ENCODE measurements at places on chromosomes 12 and 14.

- DNase-seq: peak; percentile 76
These were observed 261 bp upstream of the RNU7-1 start for GRCh38 chr12:6943389-6943721.

GRCh38 chr14:100155049-100155621 is 4.3 kb downstream of the DEGS2 start:
- DNase-seq: no peak

GRCh38 chr12:54411391-54412241 is 7.5 kb downstream of the ITGA5 start:
- DNase-seq: peak; percentile 51

DNA sequence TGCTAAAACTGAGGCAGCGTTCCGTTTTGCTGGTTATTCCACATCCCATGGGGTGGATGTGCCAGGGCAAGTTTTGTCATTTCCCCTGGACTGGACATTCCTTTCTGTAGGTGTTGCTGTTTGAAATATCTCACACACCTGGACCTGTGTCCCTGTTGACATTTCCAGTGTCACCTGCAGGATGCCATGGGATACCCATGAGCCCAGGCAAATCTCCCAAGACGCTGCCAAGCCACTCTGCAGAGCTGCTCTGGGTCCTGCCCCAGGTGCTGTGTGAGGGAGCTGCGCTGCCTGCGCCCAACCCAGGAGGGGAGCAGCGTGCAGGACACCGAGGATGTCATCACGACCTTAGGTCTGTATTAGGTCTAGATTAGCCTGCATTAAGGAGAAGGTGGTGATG is 5.2 kb upstream of the PACS2 start:
- DNase-seq: no peak

GRCh38 chr12:30932881-30933280 is 6.3 kb downstream of the TSPAN11 start:
- DNase-seq: no peak

DNA sequence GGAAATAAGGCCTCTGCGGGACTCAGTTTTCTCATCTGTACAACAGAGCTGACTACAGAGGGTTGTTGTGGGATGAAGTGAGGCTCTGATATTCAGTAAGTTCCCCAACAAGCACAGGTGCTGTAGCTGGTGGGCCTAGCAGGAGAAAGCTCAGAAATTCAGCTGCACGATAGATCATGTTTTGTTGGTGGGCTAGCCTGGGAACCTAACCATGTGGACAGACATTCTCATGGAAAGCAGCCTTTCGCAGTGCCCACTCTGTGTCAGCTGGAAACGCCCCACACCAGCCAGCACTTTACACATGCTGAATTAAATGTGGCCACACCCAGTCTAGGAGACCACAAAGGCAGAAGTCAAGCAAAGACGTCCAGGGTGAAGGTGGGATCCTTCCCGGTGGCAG is 16.1 kb downstream of the PITPNM2 start:
- no peak for DNase-seq

DNA sequence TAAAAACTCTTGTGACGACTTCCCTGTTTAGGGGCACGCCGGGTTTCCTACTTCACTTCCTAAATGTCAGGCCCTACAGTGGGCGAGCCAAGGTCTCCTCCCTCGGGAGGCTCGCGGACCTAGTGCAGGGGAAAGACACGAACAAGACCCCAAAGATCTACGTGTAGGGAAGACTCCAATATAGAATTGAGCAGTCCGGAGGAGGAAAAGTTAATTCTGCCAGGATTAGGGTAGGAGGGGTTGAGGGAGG is 564 bp downstream of the ATXN3 start:
- no peak for DNase-seq

- no peak for DNase-seq
These were observed 11.9 kb upstream of the CCND2 start for GRCh38 chr12:4261655-4262054.

GRCh38 chr14:70698288-70698687 is 56.6 kb downstream of the TTC9 start:
- DNase-seq: no peak

- DNase-seq: no peak
These were observed 6.1 kb downstream of the C12orf76 start for GRCh38 chr12:110042264-110042663.

GRCh38 chr14:55957950-55958349 is 160.3 kb upstream of the PELI2 start:
- no peak for DNase-seq

DNA sequence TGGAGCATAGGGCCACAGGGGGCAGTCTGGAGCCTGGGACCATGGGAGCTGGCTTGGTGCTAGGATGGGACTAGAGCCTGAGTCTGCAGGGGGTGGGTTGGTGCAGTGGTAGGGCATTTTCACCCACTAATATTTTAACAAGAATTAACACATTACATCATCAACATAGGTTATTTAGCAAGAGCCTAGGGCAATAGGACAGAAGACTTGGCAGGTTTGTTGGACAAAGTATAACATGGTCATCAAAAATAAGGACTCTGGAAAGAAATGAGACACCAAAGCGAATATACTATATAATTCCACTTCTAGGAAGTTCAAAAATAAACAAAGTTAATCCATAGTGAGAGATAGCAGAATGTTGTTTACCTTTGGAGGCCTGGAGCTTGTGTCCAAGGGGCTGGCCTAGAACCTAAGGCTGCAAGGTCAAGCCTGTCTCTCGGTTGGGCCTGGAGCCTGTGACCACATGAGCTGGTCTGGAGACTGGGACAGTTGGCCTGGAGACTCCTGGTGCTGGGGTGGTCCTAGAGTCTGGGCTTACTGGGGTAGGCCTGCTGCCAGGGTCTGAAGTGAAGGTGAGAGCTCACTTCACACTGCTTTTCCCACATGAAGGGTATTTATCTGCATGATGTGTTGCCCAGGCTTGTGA is 28.1 kb upstream of the CNOT2 start:
- DNase-seq: no peak

DNA sequence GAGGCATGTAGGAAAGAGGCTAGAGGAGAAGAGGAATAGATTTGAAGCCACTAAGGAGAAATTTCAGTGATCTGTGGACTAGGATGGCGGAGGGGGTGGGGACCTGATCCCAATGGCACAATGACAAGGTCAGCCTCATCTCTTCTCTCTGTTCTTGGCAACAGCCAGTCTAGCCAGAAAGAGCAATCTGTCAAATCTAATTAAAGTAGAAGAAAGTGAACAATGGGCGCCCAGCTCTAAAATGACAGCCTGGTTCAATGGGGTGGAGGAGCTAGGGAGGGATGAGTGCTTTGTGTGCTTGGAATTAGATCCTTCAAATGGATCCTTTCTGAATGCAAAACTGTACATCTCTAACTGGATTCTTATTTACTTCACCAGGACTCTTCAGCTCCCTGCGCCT is 37.2 kb upstream of the TUBA1C start:
- no peak for DNase-seq

DNA sequence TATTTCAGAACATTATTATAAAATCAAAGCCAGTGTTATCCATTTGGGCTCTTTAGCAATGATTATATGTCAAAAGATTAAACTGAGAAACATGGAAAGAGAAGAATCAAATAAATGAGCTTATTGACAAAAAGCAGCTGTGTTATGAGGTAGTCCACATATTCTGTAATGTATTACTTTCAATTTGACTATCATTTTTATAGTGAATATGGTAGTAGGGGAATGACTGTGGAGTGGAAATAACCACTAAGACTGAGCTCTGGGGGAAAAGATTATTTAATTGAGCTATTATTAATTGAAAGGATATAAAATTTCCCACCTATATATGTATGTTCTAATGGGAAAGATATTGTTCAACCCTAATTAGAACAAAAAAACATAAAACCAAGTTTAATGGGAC is 381.3 kb downstream of the TMTC2 start:
- no peak for DNase-seq

- DNase-seq: no peak
These were observed 18.5 kb downstream of the PPP2R5E start for GRCh38 chr14:63524537-63525155.

GRCh38 chr12:112170376-112170775 is 45.0 kb downstream of the TRAFD1 start:
- no peak for DNase-seq

DNA sequence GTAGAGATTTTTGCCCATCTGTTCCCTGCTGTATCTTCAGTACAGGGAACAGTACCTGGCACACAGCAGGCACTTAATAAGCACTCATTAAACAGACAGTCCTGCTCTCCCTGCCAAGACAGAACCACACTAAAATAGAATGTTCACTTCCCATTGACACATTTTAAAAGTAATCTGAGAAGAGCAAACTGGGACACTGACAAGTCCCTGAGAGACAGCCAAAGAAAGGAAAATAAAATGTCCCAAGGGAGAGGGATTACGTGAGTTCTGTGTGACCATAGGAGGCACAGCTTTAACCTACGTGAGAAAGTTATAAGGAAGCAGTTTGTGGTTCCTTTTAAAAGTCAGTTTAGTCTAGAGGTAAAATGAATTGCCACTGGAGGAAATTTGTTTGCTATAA is 43.9 kb upstream of the SYCP3 start:
- DNase-seq: no peak

DNA sequence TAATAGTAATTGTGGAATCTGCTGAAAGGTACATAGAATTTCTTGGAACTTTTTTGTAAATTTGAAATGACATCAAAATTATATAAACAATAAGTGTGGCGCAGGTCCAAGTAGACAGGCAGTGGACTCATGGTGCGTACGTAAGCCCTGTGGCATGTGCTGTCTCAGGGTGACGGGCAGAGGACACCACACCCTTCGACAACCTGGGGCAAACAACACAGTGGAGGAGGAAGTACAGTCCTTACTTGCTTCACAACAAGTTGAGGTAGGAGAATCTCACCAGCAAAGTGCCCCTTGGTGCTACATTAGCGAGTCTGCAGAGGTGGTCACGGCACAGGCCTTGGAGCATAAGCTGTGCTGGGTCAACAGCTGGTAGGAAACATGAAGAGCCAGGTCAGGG is 180.9 kb downstream of the AEBP2 start:
- DNase-seq: no peak

DNA sequence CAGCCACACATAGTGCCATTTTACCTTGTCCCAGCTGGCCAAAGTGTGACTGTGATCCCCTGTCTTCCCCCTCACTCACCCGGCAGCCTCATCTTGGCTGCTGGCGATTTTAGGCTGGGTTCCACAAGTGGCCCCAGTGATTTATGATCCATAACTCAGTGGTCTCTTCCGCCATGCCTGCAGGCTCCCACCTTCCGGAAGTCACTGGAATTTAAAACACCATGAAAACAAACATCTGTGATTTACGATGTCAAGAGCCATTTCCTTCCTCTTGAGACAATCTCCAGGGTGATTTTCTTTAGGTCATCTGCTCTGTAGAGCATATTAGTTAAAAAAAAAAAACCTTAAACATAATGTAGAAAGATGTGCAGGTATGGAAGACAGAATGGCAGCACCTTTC is 282.3 kb downstream of the CACNA1C start:
- no peak for DNase-seq

- no peak for DNase-seq
These were observed 6.1 kb upstream of the BDKRB2 start for GRCh38 chr14:96198430-96199130.

- no peak for DNase-seq
These were observed 8.6 kb upstream of the SNRNP35 start for GRCh38 chr12:123449249-123449733.

DNA sequence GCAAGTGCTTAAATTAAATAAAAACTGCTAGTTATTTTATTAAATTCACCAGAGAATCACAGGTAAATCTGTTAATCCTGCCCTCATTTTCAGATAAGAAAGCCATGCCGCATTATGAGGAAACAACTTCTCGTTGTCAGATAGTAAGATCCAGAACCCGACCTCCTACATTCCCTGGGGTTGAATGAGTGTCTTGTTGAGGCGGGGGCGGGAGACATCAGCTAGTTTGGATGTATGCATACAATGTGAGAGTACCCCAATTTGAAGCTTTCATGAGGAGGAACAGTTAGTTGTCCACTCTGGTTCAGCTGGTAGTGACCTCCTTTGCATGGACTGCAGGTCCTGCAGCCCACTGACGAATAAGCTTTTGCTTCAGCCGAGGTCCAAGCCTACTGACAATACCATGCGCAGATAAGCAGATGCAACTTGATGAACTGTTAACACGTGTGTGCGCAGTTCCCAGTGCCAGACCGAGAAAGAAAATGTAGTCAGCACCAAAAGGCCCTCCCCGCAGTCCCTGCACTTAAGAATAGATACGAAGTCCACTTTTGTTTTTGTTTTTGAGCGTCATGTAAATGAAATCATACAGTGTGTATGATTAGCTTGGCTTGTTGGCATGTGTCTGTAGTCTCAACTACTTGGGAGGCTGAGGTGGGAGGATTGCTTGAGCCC is 34.9 kb downstream of the EVL start:
- DNase-seq: no peak

- no peak for DNase-seq
These were observed 1.5 kb downstream of the ITPK1 start for GRCh38 chr14:93114068-93114710.

GRCh38 chr12:23098110-23098509 is 473.1 kb downstream of the ETNK1 start:
- no peak for DNase-seq

GRCh38 chr12:70557583-70558191 is 79.5 kb downstream of the PTPRB start:
- DNase-seq: no peak

DNA sequence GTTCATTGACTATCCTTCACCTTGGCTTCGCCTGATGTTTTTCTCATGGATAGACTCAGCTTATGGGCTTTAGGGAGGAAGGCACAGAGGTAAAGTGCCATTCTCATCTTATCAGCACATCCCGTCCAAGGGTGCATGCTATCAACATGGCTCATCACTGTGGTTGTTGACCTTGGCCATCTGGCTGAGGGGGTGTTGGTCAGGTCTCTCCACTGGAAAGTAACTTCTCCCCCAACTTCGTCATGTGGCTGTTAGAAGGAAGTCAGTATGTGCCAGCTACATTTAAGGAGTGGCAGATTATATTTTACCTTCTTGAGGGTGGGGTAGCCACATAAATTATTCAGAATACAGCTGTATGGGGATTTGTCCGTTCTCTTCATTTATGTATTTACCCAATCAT is 68.9 kb downstream of the EML1 start:
- no peak for DNase-seq

GRCh38 chr12:132218527-132218875 is 74.2 kb downstream of the NOC4L start:
- DNase-seq: no peak

GRCh38 chr12:23039834-23040233 is 414.9 kb downstream of the ETNK1 start:
- no peak for DNase-seq

- no peak for DNase-seq
These were observed 20.0 kb downstream of the RBMS2 start for GRCh38 chr12:56541631-56542030.

GRCh38 chr12:42617622-42618021 is 28.1 kb upstream of the PRICKLE1 start:
- no peak for DNase-seq

DNA sequence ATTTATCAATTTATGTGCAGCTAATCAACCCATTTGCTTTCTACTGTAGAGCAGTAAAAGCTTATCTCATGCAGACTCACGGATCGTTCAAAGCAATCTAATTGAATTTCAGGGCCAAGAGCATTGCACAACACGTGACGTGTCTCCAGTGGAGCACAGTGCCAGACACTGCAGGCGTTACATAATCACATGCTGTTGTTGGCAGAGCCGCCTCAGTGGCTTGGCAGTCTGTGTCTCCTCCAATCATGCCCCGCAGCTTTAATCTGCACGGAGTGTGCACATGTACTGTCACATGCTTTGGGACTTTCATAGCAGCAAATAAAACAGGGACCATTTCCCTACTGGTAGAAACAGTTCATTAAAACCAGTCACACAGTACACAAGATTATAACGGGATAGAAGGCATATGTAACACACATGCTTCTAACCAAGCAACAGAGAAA is 309.3 kb downstream of the ITPR2 start:
- DNase-seq: no peak

- DNase-seq: no peak
These were observed 2.0 kb upstream of the OAS3 start for GRCh38 chr12:112936264-112936663.

All from activated T-helper 2 cell treated with anti-CD3 and anti-CD28 coated beads, Interferon-gamma antibody, Interleukin-2, Interleukin-4, amounts not matched to agents 10 μg/mL and 5 μg/mL and 100 μg/mL, durations not matched to agents 14 hours and 24 hours and 36 hours (primary cell).